Frontal cortex (tissue), 4 donors: ENCODE measurements at places on chromosomes 2 and 18.

- DNase-seq = no peak
Measured at GRCh38 chr2:217832987-217833386, 169.8 kb downstream of the TNS1 start.

- DNase-seq = no peak
Measured at GRCh38 chr2:190819840-190820301, 60.8 kb upstream of the GLS start.

DNA sequence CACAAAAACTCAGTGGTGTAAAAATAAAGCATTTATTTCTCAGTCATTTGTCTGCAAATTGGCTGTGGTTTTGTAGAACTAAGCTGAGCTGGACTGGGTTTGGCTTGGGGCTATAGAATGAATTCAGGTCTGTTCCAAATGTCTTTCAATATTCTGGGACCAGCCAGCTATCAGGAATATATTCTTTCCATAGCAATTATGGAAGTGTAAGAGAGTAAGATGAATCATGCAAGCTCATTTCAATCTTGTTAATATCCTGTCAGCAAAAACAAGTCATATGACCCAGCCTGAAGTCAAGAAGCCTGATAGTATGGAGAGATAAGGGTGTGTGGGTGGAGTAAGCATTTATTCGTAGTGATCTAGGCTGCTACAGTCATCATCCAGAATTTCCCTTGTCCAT is 481.0 kb upstream of the CDH2 start:
- DNase-seq = no peak

GRCh38 chr2:228848638-228849037 is 422.4 kb downstream of the PID1 start:
- no peak for DNase-seq

DNA sequence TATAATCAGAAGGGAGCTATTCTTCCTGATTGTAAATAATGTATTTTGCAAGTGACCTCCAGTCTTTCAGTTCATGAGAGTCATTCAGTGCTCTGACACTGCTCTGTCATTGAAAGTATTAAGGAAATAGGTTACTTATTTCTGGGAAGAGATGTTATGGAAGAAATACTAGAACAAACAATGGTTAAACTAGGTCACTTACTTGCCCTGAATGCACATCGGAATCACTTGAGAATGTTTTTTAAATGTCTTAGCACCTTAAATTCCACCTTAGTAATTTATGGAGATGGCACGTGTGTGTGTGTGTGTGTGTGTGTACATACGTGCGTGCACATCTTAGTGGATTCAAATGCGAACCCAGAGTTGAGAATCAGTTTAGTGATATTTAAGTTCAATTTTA is 126.6 kb upstream of the KCNH7 start:
- no peak for DNase-seq

GRCh38 chr2:46942143-46942526 is 26.5 kb upstream of the MCFD2 start:
- DNase-seq = peak; percentile 36

DNA sequence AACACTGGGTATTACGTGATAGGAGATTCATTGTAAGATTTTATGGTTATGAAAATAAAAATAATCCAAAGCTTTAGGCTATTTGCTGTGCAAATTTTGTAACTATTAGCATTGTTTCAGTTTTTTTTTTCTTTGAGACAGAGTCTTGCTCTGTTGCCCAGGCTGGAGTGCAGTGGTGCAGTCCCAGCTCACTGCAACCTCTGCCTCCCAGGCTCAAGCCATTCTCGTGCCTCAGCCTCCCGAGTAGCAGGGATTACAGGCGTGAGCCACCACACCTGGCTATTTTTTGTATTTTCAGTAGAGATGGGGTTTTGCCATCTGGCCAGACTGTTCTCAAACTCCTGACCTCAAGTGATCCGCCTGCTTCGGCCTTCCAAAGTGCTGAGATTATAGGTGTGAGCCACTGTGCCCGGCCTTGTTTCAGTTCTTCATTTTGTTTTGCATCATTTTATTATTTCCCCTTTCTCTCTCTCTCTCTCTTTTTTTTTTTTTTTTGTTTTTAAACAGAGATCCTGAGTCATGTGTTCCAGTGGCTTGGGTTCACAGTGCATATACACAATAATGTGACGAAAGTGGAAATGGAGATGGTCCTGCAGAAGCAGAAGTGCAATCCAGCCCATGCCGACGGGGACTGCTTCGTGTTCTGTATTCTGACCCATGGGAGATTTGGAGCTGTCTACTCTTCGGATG is 25.8 kb downstream of the CASP10 start:
- no peak for DNase-seq

DNA sequence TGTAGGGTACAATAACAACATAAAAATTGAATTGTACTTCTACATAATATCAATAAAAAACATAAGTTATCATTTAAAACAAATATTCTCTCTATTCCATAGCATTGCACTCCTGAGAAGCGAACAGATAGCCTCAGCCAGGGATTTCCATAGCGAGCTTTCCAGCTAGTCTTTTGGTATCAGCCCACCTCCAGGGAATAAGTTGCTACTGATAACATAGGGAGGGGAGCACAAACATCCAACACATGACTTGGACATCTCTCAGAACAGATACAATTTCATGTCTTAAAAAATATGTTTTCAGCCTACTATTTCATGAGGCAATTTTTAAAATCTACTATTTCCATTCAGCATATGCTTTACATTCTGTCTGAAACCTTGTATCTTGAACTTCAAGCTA is 804.4 kb upstream of the RAB6C start:
- no peak for DNase-seq

DNA sequence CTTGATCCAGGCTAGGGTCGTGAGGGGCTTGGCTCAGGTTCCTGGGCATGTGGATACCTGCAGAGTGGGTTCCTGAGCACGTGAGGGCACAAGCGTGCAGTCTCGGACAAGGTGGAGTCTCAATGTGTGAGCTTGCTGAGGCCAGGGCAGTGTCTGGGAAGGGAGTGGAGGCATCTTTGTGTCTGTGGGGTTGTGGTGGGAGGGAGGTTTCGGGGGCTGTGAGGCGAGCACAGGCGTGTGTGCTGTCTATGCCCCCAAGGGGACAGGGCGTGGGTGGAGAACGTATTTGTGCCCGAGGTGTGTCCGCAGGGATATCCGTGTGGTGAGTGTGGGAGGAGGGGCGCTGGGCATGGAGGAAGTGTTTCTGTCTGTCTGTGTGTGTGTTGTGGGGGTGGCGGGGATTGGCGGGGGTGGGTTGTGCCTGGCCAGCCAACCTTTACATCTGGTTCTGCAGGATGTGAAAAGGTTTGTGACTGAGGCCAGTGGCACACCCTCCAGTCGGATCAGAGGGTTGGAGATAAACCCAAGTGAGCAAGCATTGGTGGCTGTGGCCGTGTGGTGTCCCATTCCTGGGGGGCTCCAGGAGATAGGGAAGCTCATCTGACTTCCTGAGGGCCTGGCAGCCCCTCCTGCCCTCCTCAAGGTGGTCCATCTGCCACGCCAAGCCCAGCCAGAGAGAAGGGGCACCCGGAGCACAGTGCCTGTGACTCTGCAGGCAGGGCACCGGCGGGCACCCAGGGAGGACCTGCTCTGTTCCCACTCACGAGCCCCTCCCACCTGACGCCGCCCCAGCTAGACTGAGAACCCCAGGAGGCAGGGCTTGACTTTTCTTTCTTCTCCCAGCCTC is 57.1 kb downstream of the ZFP36L2 start:
- no peak for DNase-seq

DNA sequence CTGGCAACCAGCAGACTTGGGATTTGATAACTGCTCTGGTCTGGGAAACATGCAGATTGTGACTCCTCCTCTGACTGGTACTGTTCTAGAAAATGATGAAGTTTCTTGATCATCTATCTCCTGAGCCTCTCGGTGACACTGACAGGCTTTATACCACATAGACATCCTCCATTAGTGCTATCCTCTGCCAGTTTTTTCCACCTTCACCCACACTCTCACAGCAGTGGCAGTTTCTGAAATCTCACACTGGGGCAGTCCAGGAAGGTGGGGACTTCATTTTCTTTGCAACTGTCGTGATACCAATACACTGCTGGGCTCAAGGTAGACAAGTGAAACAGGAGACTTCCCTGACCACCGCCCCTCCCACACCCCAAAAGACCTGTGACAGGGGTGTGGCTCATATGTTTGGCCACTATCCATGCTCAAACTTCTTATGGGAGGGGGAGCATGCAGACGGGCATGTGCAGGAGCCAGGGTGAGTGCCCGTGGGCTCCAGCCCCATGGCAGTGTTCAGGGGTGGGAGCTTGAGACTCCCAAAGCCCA is 66.3 kb upstream of the RMDN2 start:
- DNase-seq = no peak
